ENCODE measurements at places on chromosomes 12 and 14.

DNA sequence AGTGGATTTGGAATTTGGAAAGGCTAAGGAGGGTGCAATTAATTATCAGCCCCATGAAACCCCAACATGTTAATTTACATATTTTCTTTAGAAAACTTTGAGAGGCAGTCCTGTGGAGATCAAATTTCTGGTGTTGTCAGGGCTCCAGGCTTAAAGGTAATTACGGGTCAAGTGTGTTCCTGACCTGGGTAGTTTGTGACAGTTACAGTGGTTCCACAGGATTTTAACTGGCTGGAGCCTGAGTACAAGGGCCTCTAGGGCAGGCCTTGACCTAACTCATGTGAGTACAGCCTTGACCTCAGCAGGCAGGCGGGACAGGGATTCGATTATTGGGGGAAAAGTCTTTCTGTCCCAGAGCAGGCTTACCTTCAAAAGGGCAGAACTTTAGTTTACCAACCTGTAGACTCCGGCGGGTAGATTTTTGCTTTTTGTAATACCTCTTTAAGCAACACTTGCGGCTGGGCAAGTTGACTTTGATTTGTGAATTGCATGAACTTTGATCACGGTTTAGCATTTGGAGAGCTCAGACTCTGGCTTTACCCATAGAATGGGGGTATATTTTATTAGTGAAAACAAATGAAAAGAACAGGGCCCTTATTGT lies 8.4 kb upstream of the PPTC7 start:
- DNase-seq, result no peak

DNA sequence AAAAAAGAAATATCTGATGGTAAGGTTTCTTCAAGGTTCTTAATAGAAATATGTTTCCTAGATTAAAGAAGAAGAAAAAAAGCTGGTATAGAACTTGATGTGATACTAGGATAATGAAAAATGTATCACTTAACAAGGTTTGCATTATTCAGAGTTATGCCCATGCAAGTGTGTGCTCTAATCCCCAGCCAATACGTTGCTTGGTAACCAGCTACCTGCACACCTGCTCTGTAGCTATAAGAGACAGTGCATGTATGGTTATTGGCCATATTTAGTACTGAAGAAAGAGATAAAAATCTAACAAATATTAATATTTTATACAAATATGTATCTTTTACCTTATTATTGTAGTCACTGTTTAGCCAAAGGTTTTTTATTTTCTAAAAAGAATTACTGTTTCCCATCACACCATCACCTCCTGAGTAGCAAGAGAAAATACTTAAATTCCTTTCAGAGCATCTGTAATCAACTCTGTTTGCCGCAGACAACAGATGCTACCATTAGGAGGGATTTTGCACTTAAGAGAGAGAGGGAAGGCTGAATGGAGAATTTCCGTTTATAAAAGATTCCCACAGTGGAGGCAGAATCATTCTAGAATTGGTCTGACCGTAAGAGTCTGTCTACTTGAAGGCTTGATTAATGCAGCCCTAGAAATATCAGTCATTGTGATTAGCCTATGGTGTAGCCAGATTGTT lies 115.6 kb downstream of the NEDD1 start:
- no peak for DNase-seq

DNA sequence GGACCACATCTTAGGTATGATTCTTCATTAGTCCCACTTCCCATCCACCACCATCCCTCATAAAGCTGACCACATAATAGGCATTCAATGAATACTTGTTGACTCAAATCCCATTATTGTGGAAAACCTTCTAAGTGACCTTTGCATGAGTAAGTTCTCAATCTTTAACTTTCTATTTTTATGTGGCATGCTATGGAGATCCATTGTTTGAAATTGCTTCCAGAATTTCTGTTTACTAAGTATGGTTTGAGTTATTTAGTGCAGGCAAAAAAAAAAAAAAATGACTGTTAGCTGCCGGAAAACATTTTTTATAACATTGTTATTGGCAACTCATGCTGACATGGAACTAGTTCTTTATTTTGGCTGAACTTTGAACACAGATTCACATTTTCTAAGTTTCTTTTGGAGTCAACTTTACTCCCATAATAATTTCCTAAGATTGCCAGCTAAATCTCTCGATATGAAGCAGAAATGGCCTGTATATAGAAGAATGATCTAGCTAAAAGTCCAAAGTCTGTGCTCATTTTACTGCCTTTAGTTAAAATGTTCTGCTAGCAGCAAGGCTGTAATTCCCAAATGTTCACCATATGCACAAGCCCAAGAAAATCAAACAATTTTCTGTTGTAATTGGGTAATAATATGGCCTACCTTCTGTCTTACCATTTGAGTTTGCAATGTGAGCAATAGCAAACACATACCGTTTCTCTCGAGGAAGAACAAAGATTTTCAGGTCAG lies 77.9 kb downstream of the PTGER2 start:
- no peak for DNase-seq

GRCh38 chr12:45458238-45458637 lies 242.3 kb downstream of the ANO6 start:
- DNase-seq, result no peak

GRCh38 chr12:131121705-131122405 lies 168.1 kb downstream of the ADGRD1 start:
- no peak for DNase-seq

GRCh38 chr14:69994002-69994401 lies 114.8 kb downstream of the SMOC1 start:
- DNase-seq, result no peak

GRCh38 chr12:76920172-76921099 lies 41.6 kb upstream of the CSRP2 start:
- DNase-seq, result no peak

DNA sequence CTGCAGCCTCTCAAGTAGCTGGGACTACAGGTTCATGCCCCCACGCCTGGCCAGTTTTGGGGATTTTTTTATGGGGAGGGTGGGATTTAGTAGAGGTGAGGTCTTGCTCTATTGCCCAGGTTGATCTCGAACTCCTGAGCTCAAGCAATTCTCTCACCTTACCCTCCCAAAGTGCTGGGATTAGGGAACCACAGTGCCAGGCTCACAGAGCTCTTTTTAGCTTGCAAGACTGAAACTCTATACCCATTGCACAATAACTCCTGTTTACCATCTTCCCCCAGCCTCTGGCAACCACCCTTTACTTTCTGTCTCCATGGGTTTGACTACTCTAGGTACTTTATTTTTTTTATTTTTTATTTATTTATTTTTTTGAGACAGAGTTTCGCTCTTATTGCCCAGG lies 25.7 kb upstream of the CDK17 start:
- no peak for DNase-seq

Measured in cerebellar nuclear complex (tissue), 1 donor.